Placental epithelial cell (primary cell): ENCODE measurements at places on chromosomes 5 and 9. TPM values are rescaled to one million over a fixed set of nuclear protein-coding genes. Genes with fewer than 3 reads are reported as not detected.

DMGDH gene
- total RNA-seq = 0.39 TPM in 1 of 2 replicates, not detected in the other

CNTNAP3 gene
- total RNA-seq = 21.3 and 94.2 TPM in 2 replicates

CXCL14 gene
- not detected in 2 replicates for total RNA-seq

IL17B gene
- total RNA-seq = not detected in 2 replicates

PCA3 gene
- total RNA-seq = 0.39 TPM in 1 of 2 replicates, not detected in the other

RACK1 gene
- total RNA-seq = 4,627 and 5,268 TPM in 2 replicates

FRRS1L gene
- total RNA-seq = under 0.01 TPM in 1 of 2 replicates, not detected in the other

ARSI gene
- 9.4 and 12.5 TPM in 2 replicates for total RNA-seq

SUB1 gene
- 45.9 and 124 TPM in 2 replicates for total RNA-seq

IRX2 gene
- total RNA-seq = 34.5 and 48.2 TPM in 2 replicates

GFRA3 gene
- total RNA-seq = not detected in 2 replicates

TAF1L gene
- total RNA-seq = not detected in 2 replicates

JAK2 gene
- 16.8 and 53.4 TPM in 2 replicates for total RNA-seq

MYOT gene
- total RNA-seq = not detected in 2 replicates

SHOC1 gene
- not detected in 2 replicates for total RNA-seq

SMIM33 gene
- not detected in 2 replicates for total RNA-seq

INSL4 gene
- total RNA-seq = not detected in 2 replicates

FSTL4 gene
- not detected in 2 replicates for total RNA-seq

ANGPTL2 gene
- under 0.01 and 1.2 TPM in 2 replicates for total RNA-seq
